AG08396 (cell line): ENCODE measurements at places on chromosomes 7 and 10.

DNA sequence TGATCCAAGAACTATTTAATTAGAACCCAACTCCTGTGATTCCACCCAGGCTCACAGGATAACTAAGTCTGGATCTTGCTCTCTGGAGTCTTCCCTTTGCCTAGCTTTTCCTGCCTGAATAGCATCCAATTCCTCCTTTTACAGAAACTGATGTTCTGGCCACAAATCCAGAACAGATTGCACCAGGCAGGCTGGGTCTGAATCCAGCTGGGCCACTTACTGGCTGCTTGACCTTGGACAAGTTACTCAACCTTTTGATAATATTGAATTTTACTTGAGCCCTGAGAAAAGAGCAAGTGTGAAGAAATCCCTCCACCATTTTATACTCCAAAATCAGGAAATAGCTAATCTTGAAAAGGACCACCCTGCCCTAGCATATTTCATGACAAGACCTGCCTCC lies 55.5 kb upstream of the SLC35G1 start:
- no peak for DNase-seq

GRCh38 chr10:82628373-82628772 lies 753.4 kb downstream of the NRG3 start:
- no peak for DNase-seq

DNA sequence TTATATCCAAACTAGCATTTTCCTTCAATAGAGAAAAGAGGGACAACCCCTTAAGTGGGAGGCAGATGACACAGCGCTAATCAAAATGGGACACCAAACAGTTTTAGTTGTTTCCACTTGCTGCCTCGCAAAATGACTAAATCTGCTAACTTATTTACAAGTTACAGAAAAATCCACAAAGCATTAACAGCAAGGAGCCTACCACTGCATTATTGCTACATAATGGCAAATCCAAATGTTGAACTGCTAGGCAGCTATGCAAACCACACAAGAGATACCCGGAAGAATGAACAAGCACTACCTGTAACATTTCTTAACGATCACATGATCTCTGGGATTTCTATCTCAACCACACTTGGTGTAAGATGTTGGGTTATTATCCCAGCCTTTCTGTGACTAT lies 96.7 kb downstream of the SFMBT2 start:
- DNase-seq: no peak

DNA sequence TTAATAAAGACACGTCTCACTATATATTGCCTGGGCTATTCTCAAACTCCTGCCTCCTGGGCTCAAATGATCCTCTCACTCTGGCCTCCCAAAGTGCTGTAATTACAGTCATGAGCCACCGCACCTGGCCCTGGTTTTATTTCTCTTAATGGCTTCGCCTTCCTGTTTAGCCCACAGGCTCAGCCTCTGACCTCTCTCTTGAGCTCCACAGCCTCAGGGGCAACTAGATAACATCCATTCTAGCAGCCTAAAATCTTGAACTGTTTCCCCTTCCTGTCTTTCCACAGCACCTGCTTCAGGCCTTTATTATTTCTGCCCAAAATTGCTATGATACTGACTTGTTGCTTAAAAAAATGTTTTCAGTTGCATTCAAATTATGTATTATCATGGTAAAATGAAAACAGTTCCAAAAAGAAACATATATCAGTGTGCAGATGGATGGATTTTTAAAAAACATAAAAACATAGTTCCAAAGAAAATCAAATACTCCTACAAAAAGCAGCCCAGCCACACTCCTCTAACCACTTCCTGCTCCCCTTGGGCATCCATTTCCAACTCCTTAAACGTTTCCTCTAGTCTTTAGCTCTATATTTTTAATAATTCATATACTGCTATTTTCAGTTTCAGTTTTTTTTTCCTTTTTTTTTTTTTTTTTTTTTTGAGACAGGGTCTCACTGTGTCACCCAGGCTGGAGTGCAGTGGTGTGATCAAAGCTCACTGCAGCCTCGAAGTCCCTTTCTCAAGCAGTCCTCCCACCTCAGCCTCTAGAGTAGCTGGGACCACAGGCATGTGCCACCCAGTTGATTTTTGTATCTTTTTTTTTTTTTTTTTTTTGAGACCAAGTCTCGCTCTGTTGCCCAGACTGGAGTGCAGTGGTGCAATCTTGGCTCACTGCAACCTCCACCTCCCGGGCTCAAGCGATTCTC lies 5.1 kb upstream of the BAZ1B start:
- no peak for DNase-seq

DNA sequence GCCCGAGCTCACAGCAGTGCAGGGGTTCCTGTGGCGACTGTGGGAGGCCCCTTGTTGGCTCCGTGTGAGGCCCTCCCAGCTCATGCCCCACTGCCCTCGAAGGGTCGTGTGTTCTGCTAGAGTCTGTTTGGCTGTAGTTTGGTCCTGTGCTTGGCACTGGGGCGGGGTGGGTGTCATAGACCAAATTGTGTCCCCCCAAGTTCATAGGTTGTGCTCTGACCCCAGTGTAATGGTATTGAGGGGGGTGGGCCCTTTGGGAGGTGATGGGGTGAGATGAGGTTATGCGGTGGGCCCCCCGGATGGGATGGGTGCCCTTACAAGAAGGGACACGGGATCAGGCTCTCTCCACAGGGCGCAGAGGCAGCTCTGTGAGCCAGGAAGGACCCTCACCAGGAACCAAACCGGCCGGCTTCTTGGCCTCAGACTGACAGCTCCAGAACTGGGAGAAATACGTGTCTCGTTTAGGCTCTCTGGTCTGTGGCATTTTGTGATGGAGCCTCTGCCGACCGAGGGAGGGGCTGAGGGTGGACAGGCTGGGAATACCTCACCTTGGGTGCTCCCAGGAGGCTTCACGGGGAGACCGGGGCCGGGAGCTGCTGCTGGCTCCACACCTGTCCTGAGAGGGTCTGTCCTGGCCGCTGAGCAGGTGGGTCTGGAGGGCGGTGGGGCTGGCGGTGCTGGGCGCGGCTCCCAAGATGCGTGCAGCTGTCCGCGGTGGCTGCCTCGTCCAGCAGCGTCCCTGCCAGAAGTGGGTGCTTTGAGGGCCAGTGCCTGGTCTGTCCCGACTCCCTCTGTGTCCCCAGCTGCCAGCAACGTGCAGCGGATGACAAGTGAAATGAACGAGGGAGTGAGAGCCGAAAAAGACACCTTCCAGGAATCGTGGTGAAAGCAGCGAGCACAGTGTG lies 89.4 kb downstream of the INPP5A start:
- no peak for DNase-seq

DNA sequence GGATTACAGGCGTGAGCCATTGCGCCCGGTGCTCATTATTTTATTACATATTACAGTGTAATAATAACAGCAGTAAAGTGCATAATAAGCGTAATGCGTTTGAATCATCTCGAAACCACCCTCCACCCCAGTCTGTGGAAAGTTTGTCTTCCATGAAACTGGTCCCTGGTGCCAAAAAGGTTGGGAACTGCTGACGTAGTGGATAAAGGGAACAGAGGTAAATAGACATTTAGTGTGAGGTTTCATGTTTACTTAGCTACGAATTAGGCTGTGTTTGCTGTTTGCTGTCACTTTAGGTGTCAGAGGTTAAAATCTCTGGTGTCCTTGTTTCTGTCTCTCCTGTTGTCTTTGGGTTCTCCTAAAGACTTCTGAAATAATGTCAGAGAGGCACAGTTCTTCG lies 60.3 kb upstream of the SLC39A12 start:
- DNase-seq: no peak

DNA sequence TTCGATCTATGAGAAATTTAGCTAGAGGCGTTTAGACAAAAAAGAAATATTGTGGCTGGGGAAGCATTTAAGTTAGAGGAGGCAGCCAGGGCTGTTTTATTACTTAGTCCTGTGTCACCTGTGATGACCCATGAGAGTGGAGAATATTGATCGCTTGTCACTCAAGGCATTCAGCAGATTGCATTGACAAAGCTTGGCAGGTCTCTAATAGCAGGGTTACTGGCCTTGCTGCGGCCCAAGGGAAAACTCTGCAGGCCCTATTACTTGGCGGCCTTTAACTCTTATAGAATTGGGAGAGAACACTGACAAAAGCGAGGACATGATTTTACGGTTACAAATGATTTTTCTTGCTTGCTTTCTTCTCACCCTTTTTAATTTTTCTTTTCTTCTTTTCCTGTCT lies 473.5 kb downstream of the AUTS2 start:
- no peak for DNase-seq

DNA sequence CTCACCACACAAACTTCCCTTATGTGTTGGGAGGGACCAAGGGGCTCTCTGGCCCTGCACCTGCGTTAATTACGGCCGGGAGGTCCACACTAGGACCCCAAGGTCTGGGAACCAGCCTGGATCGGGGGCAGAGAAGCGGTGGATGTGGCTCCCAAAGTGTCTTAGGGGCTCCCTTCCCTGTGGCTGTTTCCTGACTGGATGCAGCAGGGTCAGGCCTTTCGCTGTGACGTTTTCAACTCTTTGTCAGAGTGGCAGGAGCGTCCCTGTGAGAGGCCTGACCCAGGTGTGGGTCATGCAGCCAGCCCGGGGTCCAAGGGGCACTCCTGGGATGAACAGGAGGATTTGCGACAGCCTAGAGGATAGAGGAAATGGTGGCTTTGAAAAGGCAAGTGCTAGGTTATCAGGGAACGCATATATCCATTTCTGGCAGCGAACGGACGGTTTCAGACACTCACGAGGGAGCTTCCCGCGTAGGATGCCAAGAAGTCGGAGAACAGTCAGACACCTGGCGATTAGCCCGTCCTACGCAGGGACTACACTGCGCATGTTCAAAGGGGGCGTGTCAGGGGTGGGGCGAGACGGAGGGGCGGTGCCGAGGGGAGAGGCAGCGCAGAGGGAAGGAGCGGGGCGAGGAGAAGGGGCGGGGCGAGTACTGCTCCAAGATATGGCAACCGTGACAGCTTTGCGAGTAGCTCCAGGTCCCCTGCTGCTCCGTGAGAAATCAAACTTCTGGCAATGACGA lies 46.2 kb upstream of the ZNF716 start:
- DNase-seq: no peak

- no peak for DNase-seq
Observed at GRCh38 chr10:73998623-73998928, 660 bp downstream of the VCL start.

- DNase-seq: no peak
Observed at GRCh38 chr10:109253306-109253705, 670.0 kb downstream of the XPNPEP1 start.

GRCh38 chr10:119242186-119242585 lies 34.8 kb downstream of the GRK5 start:
- DNase-seq: no peak

- DNase-seq: no peak
Observed at GRCh38 chr7:26898891-26899290, 34.5 kb upstream of the SKAP2 start.

DNA sequence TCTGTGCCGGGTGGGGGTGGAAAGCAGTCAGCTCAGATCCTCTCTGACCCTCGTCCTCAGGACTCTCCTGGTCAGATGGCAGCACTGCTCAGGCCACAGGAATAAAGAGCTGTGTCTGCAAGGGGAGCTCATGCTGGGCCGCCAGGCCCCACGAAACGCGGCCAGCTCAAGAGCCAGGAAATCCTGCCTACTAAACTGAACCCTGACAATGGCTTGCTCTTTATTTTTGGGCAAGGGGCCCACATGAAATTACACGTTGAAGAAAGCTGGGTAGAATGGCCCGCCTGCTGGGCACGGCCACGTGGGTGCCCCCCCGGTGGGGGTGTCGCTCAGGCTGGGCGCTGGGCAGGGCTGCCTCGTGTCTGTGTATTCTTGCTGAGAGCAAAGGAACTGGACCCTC lies 103.0 kb downstream of the ITIH5 start:
- no peak for DNase-seq

DNA sequence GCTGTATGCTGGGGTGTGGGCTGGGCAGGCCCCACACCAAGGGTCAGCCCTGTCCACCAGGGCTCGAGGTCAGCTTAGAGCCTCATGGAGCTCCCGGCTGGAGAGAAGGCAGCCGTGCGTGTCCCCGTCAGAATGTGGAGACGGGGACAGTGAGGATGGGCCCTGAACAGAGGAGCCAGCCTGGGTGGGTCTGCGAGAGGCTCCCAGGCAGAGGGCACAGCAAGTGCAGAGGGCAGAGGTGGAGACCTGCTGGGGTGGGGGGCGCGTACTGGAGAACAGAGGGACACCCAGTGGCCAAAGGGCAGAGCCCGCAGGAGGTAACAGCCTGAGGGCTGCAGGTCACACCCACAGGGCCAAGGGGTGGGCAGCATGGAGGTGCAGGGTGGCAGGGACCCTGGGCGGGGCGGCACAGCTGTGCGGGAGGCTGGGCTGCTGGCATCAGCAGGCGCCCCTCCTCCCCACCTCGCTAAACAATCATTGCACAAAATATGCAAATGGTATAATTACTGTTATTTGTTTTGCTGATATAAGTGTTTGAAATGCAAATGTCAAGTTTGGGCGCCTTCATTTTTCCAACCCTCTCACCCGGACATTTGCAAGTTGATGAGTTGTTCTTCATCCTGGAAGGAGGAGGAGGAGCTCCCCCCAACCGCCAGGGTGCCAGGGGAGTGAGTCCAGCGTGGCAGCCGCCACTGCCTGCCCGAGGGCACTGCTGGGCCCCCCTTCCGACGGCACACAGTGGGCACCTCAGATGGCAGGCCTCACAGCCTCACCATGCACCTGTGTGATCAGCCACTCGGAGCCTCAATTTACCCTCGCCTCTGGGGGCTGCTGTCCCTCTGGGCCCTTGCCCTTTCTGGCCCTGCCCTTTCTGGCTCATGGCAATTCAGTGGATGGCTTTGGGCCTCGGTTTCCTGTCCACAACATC lies 35.0 kb downstream of the ELFN1 start:
- DNase-seq: no peak

DNA sequence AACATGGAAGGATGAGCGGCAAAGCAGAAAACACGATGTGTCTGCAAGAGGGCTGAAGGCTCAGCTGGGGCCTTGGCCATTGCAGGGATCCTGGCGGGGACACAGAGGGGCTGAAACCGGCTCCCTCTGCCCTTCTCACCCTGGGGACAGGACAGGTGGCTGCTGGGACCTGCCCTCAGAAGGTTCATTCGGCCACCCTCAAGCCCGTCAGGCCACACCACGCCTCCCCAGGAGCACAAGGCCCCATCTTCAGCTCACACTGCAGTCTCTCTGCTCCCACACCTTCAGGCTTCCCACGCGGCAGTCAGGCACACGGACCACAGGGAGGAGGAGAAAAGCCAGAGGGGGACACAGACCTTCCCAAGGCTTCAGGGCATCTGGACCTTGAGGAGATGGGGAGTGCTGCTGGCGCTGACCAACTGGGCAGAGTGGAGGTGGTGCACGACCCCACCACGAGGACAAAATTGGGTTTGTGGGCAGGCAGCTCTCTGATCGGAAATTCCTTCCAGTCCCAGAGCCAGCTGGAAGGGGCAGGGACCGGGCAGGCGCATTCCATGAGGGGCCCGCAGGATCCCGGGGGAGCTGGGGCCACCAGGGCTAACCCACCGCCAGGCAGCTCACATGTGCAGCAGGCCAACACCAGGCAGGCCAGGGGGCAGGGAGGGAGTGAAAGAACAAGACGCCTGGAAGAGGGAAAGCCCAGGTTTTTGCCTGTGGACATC lies 104.0 kb downstream of the MAD1L1 start:
- DNase-seq: no peak
